Activated naive CD4-positive, alpha-beta T cell treated with anti-CD3 and anti-CD28 coated beads, Interleukin-2, amount 10 ng/mL, durations not matched to agents 7 days and 5 days (primary cell): ENCODE measurements at places on chromosomes 13 and 19.
A peak's percentile ranks its signal among the peaks of the same experiment; 100 is the strongest.

DNA sequence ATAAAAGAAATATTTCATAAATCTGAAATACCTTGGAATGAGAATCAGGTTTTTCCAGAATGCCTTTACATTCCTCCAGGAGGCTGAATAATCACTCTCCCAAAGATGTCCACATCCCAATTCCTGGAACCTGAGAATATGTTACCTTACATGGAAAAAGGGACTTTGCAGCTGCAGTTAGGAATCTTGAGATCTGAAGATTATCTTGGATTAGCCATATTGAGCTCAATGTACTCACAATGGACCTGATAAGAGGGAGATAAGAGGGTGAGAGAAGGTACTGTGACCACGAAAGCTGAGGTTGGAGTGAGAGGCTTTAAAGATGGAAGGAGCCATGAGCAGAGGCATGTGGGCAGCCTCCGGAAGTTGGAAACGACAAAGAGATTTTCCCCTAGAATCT lies 36.8 kb upstream of the MBNL2 start:
- no peak for DNase-seq

DNA sequence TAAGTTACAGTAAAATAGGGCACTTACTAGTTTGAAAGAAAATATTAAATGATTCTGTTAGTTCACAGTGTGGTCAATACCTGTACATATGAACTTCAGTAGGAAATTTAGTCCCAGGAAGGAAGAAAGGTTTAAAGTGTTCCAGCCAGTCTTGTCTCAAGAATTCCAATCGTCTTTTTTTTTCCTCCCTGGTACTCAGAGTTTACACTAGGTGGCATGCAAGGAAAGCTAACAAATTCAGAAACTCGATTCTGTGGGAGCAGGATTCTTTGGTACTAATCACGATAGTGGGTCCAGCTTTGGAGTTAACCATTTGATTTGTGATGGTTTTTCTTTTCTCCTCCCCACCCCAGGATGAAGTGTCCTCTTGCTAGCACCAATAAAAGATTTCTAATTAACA lies 43.6 kb downstream of the POLR1D start:
- no peak for DNase-seq

DNA sequence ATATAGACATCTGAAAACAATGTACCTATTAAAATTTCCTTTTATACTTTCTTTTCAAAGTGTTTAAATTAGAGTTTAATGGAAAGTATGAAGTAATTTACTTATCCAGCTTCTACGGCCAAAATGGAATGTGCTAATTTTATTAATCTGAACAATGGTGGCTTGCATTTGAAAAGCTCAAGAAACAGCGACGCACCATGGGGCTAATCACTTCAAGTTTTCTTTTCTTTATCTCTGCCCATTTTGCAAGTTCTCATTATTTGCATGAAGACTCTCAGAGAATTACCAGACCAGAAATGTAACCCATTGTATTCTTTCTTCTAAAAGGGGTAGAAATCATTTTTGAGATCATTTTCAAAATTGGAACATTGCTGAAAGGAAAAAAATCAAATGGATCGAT lies 204.0 kb upstream of the STARD13 start:
- DNase-seq, result no peak

DNA sequence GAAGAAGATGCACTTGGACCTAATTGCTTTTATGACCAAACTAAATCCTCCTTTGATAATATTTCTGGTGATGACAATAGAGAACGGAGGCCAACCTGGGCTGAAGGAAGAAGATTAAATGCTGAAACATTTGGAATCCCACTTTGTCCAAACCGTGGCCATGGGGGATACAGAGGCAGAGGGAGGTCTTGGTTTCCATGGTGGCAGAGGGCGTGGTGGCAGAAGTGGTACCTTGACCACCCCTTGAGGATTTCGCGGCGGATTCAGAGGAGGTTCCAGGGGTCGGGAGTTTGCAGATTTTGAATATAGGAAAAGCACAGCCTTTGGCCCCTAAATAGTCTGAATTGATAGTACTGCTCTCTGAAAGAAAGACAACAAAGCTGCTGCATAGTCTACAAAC lies 7.2 kb upstream of the LILRB3 start:
- DNase-seq, result no peak

- no peak for DNase-seq
Observed at GRCh38 chr13:85347251-85347650, 452.0 kb downstream of the SLITRK6 start.

DNA sequence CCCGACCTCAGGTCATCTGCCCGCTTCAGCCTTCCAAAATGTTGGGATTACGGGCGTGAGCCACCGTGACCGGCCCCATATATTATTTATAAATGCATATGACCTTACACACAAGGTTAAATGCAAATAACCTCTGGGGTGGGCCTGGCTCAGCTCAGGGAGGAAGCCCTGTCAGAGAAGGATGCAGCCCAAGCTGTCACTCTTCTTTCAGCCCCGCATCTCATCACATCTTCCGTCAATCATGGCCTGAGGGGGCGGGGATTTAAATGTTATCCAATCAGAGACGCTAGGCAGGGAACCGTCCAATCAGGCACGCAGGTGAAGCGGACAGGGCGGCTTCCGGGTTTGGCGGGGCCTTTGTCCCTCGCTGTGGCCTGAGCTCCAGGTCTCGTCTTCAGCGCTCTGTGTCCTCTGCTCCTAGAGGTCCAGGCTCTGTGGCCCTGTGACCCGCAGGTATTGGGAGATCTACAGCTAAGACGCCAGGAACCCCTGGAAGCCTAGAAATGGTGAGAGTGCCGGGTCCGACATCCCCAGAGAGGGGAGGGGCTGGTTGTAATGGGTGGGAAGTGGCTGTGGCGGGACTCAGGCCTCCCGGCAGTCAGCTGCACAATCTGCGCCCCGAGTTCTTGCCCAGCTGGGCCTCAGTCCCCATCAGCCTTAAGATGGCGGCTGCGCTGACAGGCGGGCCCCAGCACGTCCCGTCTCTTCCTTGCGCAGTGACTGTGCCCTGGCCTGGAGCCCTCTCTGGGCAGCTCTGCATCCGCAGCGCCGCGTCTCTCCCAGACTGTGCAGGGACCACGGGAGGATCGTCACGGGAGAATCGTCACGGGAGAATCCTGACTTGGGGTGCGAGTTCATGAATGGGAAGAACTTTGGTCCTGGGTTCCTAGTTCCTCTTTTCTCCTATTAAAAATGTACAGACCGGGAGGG lies at the start of gene ZNF430:
ZNF430 (plus strand) TSS at position 360 of the 930 bp plus-strand sequence; CDS start at position 504, 144 bp downstream.
- peak; percentile 97 for DNase-seq

GRCh38 chr13:94878602-94879165 lies 166.3 kb upstream of the SOX21 start:
- no peak for DNase-seq

GRCh38 chr19:56622374-56622773 lies 20.6 kb upstream of the SMIM17 start:
- no peak for DNase-seq

- DNase-seq, result no peak
Observed at GRCh38 chr13:39955560-39955959, 300.1 kb downstream of the COG6 start.
